Cerebellum (tissue), 4 donors: ENCODE measurements at places on chromosomes 5 and 9. TPM values are rescaled to one million over a fixed set of nuclear protein-coding genes. Genes with fewer than 3 reads are reported as not detected.

DNA sequence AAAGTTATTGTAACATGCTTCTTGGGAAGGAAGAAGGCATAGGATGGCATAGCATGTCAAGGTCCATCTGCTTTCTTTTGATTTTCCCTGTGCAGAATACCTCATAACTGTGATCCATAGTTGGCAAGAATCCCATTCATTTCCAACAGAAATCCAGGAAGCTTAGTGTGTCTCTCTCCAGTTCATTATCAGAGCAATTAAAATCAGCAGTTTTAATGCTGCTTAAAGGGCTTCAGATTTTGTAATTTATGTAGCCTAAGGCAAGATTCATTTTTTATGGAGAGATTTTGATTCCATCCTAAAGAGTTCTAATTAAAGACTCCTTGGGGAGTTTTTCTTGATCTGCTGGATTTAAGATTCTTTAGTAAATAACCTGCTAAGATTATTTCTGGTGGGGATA is 560.1 kb downstream of the PDE4D start:
- no peak for DNase-seq

GRCh38 chr9:37596504-37596903 is 4.1 kb upstream of the TOMM5 start:
- DNase-seq = no peak

The PCDHGC4 gene
- total RNA-seq = 63.2 TPM

The FAM169A gene
- total RNA-seq = 60.1 TPM

The PCDHGA7 gene
- total RNA-seq = 20.0 TPM

DNA sequence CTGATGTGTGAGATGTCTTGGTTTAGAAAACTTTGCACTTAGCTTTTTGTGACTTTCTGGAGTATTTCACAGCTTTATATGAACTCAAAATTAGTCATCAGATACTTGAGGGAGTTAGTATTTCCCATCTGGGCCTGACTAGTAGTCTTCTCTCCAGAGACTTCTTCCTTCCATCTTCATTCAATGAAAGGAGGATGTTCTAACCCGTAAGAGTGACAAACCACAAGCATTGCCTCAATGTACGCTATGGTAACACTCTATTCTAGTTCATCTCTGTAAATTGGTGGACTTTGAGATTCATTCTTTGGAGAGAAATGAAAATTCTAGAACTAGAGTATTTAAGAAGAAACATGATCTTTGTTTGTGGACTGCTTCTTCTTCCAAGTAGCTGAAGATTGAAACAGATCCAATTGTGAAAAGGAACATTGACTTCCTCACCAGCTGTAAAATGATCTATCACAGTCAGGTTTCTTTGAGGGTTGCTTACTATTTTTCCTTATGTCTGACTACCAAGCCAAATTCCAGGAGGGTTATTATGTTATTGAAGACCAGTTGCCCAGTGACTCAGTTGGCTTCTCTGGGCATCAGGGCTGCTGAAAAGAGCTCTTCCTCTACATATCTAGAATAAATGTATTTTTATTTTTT is 157.6 kb downstream of the SLC12A2 start:
- DNase-seq = no peak

The SHOC1 gene
- not detected for total RNA-seq

The ALDH7A1 gene
- total RNA-seq = 60.0 TPM

The GABRA1 gene
- 34.5 TPM for total RNA-seq

DNA sequence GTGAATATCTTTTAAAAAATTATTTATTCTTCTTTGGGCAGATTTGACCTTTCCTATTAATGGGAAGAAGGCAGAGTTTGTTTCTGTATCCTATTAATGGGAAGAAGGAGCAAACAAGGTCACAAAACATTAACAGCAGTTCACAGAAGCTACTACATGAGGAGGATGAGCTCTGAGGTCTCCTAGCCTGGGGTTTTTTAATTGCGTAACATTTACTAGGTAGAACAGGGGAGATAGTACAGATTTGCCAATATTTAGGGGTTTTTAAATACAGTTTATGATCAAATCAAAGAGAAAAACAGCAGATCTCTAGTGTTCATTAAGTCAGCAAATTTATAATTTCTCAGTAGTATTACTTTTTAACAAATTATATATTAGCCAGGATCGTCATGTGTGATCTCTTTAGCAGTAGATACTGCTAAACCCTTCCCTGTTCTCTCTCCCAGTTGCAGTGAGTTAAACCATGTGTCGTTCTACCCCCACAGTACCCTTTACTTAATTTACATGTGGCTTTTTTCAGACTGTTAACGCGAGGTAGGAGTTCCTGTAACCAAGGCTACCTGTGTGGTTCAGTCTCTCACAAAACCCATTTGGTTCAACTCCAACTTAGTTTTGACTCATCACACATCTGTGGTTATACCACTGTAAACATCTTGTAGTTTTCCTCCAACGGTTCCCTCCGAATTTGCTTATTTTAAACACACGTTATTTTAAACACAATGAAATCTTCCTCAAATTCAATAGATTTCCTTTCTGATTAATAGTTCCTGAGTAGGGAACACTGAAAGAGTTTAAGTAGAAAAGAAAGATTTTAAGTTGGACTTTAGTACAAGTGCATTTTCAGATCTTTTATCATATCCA is 13.3 kb downstream of the SLC25A46 start:
- no peak for DNase-seq

The PCDHGB6 gene
- 21.7 TPM for total RNA-seq

GRCh38 chr9:108439947-108440346 is 415.8 kb downstream of the ACTL7B start:
- no peak for DNase-seq

The CAVIN4 gene
- total RNA-seq = 11.3 TPM

DNA sequence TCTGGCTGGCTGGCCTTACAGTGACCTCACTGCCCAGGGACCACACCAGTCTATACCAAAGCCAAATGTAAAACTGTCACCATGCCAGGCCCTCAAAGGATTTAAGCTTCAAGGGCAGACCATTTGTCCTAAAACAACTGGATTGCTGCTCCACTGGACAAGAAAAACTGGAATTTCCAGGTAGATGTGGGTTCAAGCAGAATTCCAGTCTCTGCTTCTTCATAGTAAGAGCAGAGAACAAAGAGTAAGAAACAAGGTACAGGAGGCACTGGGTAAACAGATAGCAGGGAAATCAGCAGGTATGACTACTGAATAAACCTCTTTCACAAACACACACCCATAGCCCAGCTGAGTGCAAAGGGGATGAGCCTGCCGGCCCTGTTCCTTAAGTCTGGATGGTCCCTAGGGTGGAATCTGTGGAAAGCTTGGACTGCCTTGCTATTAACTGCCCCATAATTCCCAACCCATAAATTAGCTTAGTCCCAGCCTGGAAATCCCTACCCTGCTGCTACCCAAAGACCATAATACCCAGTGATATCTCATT is 5.5 kb downstream of the B4GALT1 start:
- DNase-seq = no peak

DNA sequence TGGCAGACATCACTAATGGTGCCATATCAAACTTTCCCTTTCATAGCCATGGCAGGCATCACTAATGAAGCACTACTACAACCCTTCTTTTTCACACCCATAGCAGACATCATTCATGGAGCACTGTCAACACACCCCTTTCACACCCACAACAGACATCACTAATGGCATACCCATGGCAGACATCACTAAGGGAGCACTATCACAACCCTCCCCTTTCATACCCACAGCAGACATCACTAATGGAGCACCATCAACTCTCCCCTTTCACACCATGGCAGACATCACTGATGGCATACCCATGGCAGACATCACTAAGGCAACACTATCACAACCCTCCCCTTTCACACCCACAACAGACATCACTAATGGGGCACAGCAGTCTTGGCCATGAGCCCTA is 33.7 kb downstream of the LAMC3 start:
- DNase-seq = no peak

The FGF1 gene
- 6.8 TPM for total RNA-seq

DNA sequence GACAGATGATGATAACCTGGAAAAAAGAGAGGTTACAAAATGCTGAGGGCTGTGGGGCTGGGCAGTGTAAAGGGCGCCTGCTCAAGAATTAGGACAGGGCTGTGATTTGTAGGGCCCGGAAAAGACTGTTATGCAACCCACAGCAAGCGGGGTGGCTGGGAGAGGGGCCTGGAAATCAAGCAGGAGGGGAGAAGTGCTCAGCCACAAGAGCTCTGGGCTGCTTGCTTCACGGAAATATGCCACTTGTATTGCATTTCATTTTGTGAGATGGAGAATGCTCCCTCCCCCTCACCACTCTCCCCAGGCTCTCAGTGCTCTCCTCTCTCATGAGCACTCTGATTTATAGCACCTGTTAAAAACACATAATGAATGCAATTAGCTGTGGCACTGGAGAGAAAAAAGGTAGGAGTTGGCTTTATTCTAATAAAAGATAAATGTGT is 8.4 kb upstream of the HAND1 start:
- DNase-seq = no peak

GRCh38 chr5:153212471-153212870 is 278.0 kb upstream of the GRIA1 start:
- no peak for DNase-seq

- DNase-seq = no peak
These were observed 227.3 kb upstream of the DAB2 start for GRCh38 chr5:39652036-39652435.

The PCDHGB1 gene
- total RNA-seq = 16.8 TPM

DNA sequence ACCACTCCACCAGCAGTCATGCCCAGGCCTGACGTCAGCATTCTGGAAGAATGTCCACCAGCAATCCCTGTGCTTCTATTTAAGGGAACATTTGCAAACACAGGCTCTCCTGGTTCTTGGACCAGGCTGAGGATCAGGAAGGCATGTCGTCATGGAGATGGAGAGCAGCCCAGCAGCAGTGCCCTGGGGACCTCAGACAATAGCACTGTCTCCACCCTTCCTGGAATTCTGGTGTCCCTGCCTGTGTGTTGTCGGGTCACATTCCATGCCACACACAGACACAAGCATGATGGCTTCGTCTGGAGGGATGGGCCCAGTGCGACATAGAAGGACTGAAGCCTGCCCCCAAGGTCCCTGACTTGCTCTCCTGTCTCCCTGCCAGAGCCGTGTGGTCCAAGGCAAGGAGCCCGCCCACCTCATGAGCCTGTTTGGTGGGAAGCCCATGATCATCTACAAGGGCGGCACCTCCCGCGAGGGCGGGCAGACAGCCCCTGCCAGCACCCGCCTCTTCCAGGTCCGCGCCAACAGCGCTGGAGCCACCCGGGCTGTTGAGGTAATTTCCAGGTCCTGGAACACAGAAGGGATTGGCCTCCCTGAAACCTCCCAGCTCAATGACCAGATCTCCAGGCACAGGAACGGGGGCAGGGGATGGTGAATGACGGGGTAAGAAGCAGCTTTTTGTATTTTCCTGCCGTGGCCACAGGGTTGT is 43.8 kb downstream of the STOM start:
- peak; percentile 54 for DNase-seq

GRCh38 chr5:98713027-98713426 is 60.4 kb upstream of the RGMB start:
- DNase-seq = no peak

GRCh38 chr5:141771562-141771961 is 89.5 kb upstream of the ARAP3 start:
- DNase-seq = peak; percentile 91

GRCh38 chr9:69582544-69583297 is 89.5 kb downstream of the APBA1 start:
- DNase-seq = no peak

- no peak for DNase-seq
These were observed 6.9 kb downstream of the TNFSF15 start for GRCh38 chr9:114798780-114799427.

- DNase-seq = no peak
These were observed 133.6 kb upstream of the NR3C1 start for GRCh38 chr5:143537056-143537455.

DNA sequence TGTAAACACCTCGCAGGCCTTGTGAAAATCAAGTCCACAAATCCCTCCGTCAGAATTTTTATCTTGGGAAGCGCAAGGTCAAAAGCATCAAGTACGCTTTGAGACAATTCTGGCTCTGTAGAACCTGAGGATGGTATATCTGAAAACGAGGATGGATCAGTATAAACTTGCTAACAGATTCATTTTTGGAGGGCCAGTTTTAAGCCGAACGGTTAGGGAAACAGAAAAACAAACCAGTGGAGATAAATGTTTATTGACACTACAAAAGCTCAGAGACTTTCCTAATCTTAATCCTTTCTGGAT is 352 bp upstream of the PGGT1B start:
- DNase-seq = no peak

DNA sequence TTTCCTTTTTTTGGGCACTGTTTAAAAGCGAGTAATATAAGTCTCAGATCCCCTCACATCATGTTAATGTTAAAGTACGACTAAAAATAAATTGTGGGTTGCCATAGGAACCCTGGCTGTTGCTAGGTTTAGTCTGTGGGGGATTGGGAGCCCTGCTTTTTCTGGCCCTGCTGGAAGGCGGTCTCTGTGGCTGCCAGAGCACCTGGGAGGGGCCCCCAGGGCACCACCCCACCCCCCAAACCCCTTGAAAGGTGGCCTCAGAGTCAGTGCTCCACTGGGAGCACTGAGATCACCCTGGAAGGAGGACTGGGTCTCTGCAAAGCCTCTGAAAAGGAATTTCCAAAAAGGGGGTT is 66.2 kb upstream of the NEURL1B start:
- no peak for DNase-seq

The SPRY4 gene
- total RNA-seq = 13.5 TPM

- DNase-seq = no peak
These were observed 9.9 kb upstream of the IQGAP2 start for GRCh38 chr5:76393035-76393680.

DNA sequence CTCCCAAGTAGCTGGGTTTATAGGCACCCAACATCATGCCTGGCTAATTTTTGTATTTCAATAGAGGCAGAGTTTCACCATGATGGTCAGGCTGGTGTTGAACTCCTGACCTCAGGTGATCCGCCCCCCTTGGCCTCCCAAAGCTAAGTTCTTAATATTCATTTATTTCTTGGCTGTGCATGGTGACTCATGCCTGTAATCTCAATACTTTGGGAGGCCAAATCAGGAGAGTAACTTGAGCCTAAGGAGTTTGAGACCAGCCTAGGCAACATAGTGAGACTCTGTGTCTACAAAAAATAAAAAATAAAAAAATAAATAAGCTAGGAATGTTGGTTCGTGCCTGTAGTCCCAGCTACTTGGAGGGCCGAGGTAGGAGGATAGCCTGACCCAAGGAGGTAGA is 587.1 kb upstream of the FTMT start:
- no peak for DNase-seq

DNA sequence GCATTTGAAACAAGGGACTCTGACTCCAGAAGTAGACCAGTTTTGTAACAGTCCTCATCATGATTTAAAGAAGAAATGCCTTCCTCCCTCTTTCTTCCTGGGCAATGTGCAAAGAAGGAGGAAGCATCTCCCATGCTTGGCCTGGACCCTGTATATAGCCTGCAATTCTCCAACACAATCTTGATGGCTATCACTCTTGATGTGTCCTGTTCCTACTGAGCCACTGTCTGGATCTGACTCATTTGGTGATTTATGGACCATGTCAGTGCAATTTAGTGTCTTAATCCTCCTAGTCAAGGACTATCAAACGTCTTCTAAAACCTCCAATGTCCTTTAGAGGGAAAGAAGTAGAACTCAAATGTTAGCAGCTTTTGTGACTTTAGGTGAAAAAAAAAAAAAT is 697.3 kb downstream of the TLR4 start:
- DNase-seq = no peak

DNA sequence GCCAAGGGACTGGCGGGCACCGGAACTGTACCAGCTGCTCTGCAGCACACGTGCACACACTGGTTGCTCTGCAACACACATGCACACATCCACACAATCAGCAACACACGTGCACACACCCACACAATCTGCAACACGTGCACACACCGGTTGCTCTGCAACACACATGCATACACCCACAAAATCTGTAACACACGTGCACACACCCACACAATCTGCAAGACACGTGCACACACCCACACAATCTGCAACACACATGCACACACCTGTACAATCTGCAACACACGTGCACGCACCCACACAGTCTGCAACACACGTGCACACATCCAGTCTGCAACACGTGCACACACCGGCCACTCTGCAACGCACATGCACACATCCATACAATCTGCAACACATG is 17.9 kb downstream of the PLEKHG4B start:
- DNase-seq = no peak
